ENCODE measurements at places on chromosomes 16 and 17.
A peak's percentile ranks its signal among the peaks of the same experiment; 100 is the strongest.

- DNase-seq, result no peak
Measured at GRCh38 chr17:73705594-73705993, 61.3 kb upstream of the SDK2 start.

DNA sequence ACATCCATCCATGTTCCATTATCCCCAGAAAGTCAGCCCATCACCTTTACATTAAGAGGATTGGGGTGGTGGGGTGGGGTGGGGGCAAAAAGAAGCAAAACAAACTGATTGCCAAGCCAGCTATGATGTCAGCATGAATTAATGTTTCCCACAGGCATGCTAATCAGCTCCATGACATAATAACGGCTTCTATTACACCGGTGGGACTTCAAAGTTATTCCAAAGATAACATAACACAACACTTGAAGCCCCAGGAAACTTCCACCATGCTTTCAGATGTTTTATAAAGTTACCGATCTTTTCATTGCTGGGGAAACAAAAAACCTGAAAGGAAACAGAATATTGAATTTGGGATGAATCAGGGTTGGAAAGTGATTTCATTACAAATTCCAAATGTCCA, 155.9 kb upstream of the IRX5 start:
- DNase-seq, result no peak

DNA sequence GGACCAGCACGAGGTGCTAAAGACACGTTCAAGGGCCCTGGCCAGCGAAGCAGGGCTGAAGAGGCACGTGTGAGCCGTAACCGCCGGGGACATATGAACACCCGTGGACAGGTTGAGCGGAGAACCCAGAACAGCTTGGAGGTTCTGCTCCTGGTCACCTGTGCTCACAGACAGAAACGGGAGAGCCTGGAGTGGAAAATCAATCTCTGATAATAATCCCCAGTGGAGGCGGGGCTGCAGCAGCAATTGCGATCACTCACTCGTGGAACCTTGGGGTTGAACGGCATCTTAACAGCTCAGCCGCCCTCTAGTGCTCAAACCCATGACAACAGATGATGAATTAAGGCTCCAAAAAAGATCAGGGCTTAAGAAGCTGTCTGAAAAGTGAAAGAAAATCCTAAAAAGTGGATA, 25.6 kb downstream of the WIPI1 start:
- no peak for DNase-seq

- DNase-seq, result no peak
Measured at GRCh38 chr16:24540602-24541210, 1.3 kb downstream of the RBBP6 start.

DNA sequence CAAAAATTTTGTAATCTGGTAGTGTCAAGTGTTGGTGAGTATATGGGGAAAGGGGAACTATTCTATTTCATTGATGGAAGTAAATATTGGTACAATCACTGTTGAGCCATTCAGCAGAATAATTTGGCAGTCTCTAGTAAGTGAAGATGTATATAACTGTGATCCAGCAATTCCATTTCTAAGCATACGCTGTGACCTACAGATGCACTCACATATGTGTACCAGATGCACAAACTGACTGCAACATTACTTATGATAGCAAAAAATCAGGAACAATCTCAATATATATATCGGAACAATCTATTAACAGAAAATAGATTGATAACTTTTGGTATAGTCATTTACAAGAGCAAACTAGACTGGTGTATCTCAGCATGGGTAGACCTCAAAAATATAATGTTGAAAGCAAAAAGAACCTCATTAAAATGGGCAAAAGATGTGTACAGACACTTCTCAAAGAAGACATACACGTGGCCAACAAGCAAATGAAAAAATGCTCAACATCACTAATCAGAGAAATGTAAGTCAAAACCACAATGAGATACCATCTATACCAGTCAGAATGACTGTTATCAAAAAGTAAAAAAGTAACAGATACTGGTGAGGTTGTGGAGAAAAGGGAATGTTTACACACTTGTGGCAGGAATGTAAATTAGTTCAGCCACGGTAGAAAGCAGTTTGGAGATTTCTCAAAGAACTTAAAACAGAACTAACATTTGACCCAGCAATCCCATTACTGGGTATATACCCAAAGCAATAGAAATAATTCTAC, 20.7 kb downstream of the ADAP2 start:
- DNase-seq, result no peak

DNA sequence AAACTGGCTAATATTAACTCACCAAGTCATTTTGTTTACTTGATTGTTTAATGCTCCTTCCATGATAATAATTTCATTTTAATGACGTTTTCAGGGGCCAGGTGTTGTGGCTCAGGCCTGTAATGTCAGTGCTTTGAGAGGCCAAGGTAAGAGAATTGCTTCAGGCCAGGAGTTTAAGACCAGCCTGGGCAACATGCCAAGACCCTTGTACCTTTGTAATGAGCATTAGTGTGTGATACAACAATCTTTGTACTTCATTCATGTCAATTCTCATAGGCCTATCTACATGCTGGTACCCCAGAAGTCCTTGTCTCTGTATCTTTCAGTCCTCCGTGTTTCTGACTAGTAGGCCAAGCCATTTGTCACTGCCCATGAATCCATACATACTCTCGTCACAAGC, 296.9 kb downstream of the ZFHX3 start:
- no peak for DNase-seq

DNA sequence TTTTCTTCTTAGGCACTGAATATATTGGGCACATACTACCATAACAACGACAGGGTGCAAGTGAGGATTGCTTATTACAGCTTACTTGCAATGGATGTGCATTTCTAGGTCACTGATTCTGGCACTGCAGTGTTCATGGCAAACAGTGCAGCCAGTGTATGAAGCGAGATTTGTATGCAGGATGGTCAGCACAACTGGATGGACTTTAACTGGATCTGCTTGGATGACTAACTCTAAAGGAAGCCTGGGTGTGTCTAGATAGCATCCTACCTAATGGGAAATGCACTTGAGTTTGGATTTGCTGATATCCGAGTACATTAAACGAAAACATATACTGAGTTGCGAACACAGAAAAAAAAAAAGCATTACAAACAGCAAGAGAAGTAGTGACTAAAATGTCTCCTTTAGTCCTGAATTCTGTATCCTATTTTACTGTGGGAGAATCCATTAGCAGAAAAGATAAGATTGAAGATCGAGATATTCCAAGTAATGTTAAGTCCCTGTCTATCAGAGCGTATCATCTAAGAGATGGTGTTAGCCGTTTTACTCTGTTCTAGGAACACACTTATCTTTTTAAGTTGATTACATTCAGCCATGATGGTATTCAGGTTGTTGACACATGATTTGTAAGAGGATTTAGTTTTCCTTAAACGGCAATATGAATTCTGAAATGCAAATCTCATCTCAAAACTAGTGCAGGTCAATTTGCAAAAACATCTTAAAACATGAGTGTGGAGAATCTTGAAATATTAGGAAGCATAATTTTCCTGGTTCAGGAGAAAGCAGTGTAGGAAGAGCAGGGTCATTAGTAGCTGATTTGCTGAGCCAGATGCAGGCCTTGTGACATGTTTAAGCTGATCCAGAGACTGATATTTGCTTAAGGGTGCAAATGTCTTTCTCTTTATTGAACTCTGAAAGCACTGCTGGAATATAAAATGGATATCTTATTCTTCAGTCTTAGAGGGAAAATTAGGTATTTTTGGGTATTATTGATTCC, 142.6 kb upstream of the CPHXL start:
- no peak for DNase-seq

- DNase-seq, result no peak
Measured at GRCh38 chr17:4728124-4728523, 3.1 kb upstream of the MED11 start.

DNA sequence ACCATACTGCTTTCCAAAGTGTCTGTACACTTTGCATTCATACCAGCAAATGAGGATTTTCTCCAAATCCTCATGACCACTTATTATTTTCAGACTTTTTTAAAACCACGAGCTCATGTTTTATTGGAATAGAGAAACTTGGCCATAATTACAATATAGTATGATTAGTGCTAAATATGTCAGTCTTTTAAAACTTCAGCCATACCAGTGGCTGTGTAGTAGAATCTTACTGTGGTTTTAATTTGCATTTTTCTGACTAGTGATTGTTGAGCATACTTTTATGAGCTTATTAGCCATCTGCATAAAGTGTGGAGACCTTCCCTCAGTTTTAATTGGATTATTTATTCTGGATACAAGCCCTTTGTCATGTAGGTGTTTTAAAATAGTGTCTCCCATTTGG, 57.8 kb downstream of the NLK start:
- DNase-seq, result no peak

- no peak for DNase-seq
Measured at GRCh38 chr16:68362262-68362913, 51.6 kb downstream of the PRMT7 start.

GRCh38 chr16:12050361-12050760, 73.8 kb downstream of the SNX29 start:
- DNase-seq, result no peak

DNA sequence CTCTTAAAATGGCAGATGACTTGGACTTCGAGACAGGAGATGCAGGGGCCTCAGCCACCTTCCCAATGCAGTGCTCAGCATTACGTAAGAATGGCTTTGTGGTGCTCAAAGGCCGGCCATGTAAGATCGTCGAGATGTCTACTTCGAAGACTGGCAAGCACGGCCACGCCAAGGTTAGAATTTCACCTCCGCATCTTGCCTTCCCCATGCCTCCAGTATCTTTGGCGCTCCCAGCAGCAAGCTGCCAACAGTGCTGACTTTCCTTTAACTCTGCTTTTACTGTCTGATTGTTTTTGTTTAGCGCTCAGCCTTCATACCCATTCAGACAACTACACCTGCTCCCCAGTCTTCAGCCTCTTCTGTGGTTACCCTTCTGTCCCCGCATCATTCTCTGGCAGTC, 2.2 kb downstream of the EIF5A start:
- no peak for DNase-seq

- DNase-seq, result peak; percentile 27
Measured at GRCh38 chr16:29290631-29291247, 115.8 kb downstream of the NPIPB11 start.

- DNase-seq, result no peak
Measured at GRCh38 chr17:72297326-72298115, 176.7 kb downstream of the SOX9 start.

GRCh38 chr16:27473101-27473900, 71.3 kb downstream of the IL21R start:
- DNase-seq, result no peak

Data from stimulated activated CD4-positive, alpha-beta T cell treated with anti-CD3 and anti-CD28 coated beads, TNF-alpha, amount 100 ng/mL, for 48 hours (primary cell).